ENCODE measurements at places on chromosomes 12 and 14.

- no peak for DNase-seq
Measured at GRCh38 chr12:64891629-64892028, 67.2 kb downstream of the TBC1D30 start.

GRCh38 chr12:80860928-80861327, 76.8 kb downstream of the LIN7A start:
- no peak for DNase-seq

DNA sequence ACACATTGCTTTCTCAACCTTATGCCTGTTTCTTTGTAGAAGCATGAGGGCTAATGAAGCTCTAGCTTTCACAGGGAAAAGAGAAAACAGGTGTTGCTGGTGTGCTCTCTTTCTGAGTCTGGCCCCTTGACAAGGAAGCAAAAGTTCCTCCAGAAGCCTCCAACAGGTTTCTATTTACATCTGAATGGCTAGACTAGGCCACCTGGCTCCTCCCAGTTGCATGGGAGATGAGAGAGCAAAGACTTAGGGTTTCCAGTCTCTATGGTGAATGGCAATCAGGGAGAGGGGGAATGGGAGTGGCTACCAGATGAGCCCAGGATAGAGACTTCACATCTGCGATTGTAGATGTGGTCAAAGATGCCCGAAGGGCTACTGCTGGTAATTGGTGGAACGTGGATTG, 138.1 kb upstream of the PLXNC1 start:
- DNase-seq = no peak

DNA sequence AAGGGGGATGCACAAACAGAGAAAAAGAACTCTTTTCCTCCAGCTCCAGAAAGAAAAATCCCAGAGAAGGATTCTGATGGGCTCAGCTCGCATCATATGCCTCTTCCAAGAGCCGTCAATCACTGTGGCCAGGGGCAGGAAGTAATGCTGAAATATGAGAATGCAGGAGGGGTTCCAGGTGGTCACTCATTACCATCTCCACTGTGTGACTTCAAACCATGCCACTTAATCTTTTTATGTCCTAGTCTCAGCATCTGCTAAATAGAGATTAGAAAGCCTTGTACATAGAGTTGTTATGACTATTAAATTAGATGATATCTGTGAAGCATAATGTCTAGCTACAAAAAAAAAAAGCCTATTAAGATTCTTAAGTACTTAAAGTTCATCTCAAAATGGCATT, 65.6 kb upstream of the FICD start:
- DNase-seq = no peak

- DNase-seq = no peak
Measured at GRCh38 chr12:115864396-115864795, 413.1 kb downstream of the MED13L start.

DNA sequence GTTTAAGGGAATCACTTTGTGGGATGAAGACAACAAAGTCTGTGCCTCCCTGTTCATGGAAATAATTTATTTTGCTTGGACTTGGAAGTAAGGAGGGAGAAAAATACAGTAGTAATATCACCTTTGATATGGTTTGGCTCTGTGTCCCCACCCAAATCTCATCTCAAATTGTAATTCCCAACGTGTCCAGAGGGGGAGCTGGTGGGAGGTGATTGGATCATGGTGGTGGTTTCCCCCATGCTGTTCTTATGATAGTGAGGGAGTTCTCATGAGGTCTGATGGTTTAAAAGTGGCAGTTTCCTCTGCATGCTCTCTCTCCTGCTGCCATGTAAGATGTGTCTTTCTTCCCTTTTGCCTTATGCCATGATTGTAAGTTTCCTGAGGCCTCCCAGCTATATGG, 460.7 kb downstream of the NOVA1 start:
- DNase-seq = no peak

DNA sequence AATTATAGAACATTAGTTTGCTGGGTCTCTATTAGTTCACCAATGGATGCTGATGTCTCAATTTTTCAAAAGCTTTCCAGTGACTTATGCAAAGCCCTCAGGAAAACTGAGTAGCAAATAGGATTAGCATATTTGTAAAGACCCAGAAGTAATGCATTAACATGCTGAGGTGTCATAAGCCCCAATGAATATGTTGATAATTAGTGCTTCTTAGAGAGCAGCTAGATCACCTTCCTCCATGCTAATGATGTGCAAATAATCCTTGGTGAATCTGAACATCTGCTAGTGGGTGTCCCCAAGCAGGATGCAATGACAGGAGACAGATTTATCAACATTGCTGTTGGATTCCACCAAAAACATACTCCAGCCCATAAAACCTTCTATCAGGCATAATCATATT, 19.0 kb downstream of the IFNG start:
- no peak for DNase-seq

- DNase-seq = no peak
Measured at GRCh38 chr14:95523815-95524448, 7.5 kb upstream of the SYNE3 start.

- DNase-seq = no peak
Measured at GRCh38 chr12:103725398-103725797, 115.6 kb downstream of the NT5DC3 start.

GRCh38 chr12:28017126-28017872, 44.8 kb upstream of the PTHLH start:
- DNase-seq = no peak

DNA sequence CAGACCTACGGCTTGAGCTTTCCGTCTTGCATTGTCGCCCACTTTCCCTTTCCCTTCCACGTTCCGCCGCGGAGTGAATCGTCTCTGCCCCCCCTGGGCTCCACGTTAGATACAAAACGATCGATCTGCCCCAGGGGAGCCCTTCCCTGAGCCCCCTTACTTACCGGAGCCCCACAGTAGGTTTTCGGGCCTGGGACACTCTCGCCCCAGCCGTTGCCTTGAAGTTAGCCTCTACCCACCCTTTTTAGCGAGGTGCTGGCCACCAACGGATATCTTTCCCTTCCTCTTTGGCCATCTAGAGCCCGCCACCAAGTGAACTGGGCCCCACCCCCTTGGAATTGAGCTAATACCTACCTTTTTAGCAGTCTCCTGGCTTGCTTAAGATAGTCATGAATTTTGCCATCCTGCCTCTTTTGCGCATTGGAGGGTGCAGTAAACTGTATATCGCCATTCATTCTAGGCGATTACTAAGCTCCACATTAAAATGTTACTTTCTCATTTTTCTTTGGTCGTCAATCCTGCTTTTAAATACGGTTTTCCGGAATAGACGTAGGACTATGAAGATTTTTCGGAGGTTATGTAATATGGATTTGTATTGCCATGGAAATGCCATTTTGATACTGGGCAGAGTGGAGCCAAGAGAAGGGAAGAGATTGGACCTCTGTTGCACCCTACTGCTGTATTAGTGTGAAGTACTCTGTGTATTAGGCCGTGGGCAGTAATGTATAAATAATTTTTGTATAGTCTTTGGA, 764 bp downstream of the RBM25 start:
- no peak for DNase-seq

- no peak for DNase-seq
Measured at GRCh38 chr14:75025082-75025481, 22.4 kb downstream of the EIF2B2 start.

GRCh38 chr12:10952645-10953044, 13.6 kb upstream of the TAS2R14 start:
- no peak for DNase-seq

- no peak for DNase-seq
Measured at GRCh38 chr12:104721039-104721405, 237.1 kb downstream of the SLC41A2 start.

- no peak for DNase-seq
Measured at GRCh38 chr12:14946861-14947260, 8.5 kb upstream of the ERP27 start.

- no peak for DNase-seq
Measured at GRCh38 chr14:76011930-76012329, 26.4 kb downstream of the IFT43 start.

DNA sequence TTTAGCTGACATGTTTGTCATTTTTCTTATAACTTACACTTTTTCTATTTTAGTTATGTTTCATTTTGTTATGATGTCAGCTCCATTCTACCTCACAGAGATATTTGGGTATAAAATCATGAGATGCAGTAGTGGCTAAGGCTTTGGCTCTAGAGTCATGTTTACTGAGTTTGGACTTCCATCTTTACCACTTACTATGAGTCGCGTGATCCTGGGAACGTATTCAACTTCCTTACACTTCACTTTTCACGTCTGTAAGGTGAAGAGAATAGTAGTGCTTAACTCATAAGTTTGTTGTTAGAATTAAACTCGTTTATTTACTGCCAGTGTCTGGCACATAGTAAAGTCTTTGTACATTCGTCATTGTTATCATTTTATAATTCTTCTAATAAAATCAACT, 126.3 kb downstream of the ERC1 start:
- no peak for DNase-seq

GRCh38 chr12:7361265-7361664, 57.4 kb downstream of the ACSM4 start:
- DNase-seq = no peak

- DNase-seq = no peak
Measured at GRCh38 chr12:105539735-105540134, 209.2 kb downstream of the C12orf75 start.

DNA sequence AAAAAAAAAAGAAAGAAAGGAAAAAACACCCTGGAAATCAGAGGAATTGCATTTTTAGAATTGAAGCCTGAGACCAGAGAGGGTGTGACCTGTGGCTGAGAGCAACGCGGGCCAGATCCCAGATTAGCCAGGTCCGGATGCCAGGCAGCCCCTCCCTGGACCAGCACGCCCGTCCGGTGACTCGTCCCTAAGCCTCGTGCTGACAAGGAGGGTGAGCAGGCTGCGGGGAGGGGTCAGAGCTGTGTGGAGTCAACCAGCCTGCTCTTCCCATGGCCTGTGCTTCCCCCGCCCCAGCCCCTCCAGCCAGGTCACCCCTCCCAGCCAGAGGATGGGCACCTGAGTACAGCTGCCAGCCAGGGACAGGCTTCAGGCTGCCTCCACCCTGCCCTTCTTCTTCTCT, 4.2 kb upstream of the KLC1 start:
- no peak for DNase-seq

DNA sequence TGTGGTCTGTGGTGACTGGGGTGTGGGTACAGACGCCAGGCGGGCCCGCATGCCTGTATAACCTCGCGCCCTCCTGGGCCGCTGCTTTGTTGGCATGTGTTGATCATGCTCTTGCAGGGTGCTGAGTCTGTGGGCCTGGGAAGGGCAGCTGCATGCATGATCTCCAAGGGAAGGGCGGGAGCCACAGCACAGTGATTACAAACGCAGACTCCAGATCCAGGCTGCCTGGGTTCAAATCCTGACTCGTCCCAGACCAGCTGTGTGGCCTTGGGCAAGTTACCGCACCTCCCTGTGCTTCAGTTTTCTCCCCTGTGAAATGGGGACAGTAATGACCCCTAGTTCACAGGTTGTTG, 24.0 kb downstream of the ADGRD1 start:
- DNase-seq = no peak

- no peak for DNase-seq
Measured at GRCh38 chr12:104155711-104156555, 17.9 kb upstream of the NFYB start.

- no peak for DNase-seq
Measured at GRCh38 chr12:25365340-25365730, 114.6 kb upstream of the KRAS start.

- no peak for DNase-seq
Measured at GRCh38 chr12:51932218-51933076, 19.1 kb upstream of the ACVR1B start.

GRCh38 chr14:56271970-56272369, 153.8 kb downstream of the PELI2 start:
- DNase-seq = no peak

- DNase-seq = no peak
Measured at GRCh38 chr12:23830210-23830609, 119.3 kb downstream of the SOX5 start.

DNA sequence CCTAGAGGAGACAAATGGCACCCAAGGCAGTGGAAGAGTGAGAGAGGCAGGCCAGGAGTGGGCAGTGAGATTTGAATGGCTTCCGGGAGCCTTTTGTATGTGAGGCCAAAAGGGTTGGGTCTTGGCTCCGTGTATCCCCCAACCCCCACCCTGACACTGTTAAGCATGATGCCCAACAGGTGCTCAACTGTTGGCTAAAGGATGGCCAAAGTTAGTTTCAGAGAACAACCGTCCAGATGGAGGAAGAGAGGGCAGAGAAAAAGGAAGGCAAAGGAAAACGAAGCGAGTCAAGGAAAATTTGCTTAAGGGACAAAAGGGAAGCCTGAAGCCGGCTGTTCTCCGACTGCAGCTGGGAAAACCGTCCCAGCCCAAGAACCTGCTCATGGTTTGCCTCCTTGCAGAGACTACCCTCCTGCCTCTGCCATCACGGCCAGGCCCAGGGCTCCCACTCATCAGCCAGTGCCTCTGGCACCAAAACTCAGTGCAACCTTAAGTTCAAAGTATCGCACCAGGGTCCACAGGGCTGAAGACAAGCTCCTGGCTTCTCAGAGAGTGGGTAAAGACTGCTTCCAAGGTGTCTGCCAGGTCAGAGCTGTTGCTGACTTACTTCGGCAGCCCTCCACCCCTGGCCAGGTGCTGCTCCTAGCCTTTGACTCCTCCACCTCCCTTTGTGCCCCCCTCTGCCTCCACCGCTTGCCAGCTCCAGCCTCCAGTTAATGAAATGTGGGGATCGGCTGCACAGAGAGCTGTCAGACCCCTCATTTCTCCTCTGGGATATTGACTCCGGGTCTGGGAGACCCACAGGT, 4.2 kb upstream of the C1QL4 start:
- DNase-seq = no peak

- DNase-seq = no peak
Measured at GRCh38 chr12:52279422-52280318, 5.2 kb downstream of the KRT86 start.

DNA sequence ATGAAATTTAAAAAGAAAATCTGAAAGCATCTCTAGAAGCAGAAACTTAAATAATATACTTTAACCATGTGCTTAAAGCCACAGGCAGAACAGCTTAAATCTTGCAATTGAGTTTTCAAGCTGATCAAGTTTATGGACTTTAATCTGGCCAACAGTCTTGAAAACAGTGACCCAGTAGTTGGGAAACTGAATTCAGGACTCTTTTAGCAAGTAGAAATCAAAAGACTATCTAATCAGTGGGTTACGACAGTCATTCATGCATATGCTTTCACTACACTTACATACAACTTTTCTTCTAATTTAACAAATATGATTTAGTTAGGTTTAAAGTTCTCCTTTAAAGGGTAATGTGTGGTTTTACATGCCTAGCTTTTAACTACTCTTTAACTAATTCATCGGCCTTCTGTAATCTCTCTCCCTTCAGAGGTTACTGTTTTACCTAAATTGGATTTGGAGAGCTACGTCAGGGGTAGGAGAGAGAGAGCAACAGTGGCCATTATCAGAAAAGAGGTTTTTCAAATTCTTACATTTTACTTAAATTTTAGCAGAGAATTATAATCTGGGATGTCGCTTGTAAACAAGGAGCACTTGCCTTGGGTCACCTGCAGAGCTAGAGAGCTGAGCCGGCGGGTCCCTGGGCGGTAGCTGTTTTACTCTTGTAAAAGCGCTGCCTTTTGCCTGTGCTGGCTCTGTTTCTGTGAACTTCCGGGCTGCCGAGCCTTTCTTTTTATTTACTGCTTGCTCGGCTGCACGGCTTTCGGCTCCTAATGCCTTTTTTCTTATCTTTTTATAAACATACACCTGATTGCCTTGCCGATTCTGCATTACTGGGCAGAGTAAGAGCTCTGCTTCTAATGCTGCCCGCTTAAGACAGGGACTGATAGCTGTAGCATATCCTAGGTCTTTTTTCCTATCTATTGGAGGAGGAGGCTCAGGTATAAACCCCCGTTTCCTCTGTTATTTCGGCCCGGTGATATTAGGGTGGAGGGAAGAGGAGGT, 17.4 kb upstream of the LYZ start:
- DNase-seq = no peak

All from stimulated activated CD4-positive, alpha-beta T cell treated with anti-CD3 and anti-CD28 coated beads, Interleukin-1b, Interleukin-23, amount 100 ng/mL, for 24 hours (primary cell).